Hindlimb muscle (tissue), 1 donor: ENCODE measurements at places on chromosomes 3 and 15.

DNA sequence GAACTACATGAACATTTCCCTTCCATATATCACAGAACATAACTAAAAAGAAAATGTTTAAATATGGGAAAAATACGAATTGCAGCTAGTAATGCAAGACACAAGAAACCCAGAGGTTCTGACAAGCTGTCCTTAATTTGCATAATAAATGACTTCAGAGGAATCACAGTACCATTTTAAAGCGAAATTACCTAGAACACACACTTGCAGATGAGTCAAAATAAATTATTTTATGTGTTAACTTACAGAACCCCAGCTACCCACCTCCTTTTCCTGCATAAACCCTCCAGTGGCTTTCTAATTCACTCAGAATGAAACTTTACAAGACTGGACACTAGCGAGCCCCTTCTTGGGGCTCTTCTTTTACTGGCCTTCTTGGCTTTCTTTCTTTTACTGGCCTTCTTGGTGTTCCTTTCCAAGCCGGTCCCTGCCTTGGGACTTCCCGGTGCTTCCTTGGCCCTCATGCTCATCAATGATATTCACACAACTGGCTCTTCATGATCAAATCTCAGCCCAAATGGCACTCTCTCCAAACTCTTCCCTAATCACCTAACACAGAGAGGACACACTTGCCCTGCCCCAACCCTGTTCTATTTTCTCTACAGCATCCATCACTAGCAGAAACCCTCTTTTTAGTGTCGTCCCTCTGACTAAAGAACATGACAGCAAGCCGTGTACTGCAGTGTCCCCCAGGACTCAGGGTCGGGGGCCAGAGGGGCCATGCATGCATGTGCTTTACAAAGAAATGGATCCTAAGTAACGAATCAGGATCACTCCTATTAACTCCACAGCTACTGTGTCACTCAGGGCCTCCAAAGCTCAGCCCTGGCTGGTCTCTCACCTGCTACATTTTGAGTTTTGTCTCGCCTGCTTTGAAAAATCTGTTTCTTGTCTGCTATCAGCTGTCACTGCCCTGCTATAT is 4.8 kb downstream of the CHSY1 start:
- DNase-seq: no peak

GRCh38 chr3:58384381-58385090 is 49.1 kb downstream of the PDHB start:
- DNase-seq: no peak

- no peak for DNase-seq
These were observed 42.2 kb downstream of the GOLGA6L10 start for GRCh38 chr15:82306791-82307713.

DNA sequence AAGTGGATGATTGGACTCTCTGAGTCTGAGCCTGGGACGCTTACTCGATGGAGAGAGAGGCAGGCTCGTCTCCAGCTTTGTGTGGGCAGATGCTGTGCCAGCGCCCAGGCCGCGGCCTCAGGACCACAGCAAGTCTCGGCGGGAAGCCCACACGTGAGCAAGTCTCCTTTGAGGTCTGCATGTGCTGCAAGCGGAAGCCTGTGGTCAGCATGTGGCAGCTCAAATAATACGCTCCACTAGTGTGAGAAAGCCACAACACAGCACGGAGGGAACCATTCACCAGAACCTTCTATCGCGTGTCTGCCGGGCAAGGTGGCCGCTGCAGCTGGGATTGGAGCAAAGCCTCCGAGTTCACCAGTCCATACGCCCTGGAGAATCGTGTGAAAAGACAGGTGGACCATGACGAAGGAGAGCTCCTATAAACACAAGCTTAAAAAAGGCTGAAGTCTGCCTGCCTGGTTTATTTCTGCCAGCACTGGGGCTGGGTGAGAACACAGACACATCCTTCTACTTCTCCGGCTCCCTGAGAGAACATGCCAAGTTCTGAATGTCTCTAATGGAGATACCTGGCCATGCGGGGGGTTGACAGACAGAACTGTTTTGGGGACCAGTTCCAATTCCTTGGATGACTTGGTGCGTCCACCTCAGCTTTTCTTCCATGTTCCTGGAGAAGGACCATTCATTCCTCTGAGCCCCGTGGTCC is 82.0 kb upstream of the LRIG1 start:
- DNase-seq: no peak

DNA sequence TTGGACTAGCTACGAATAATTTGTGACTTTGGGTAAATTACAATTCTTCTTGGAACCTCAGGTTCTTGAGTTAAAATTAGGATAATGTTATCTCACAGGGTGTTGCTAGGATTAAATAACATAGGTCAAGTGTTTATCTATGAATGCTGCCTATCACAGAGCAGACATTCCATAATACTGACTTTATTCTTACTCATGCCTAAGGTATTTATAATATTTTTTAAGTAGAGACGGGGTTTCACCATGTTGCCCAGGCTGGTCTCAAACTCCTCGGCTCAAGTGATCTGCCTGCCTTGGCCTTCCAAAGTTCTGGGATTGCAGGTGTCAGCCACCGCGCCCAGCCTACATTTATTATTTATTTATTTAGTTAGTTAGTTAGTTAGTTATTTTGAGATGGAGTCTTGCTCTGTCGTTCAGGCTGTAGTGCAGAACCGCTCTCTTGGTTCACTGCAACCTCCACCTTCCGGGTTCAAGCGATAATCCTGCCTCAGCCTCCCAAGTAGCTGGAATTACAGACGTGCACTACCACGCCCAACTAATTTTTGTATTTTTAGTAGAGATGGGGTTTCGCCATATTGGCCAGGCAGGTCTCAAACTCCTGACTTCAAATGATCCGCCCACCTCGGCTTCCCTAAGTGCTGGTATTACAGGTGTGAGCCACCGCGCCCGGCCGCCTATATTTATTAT is 741 bp upstream of the ZNF106 start:
- no peak for DNase-seq

DNA sequence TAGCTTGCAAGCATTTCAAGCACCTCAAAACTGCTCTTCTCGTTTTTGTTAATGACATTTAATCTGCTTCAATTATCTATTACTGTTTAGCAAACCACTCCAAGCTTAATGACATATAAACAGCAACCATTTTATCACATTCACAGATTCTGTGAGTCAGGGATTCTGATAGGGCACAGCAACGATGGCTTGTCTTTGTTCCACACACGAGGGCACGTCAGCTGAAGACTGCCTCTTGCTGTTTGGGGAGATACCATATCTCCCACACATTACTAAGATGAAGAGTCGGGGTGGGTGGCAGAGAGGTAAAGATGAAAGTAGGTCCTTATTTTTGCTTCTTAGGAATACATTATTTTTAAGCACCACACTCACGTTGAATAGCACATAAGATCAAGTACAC is 19.3 kb downstream of the CPOX start:
- no peak for DNase-seq

GRCh38 chr15:90838139-90838538 is 30.2 kb upstream of the FURIN start:
- no peak for DNase-seq

DNA sequence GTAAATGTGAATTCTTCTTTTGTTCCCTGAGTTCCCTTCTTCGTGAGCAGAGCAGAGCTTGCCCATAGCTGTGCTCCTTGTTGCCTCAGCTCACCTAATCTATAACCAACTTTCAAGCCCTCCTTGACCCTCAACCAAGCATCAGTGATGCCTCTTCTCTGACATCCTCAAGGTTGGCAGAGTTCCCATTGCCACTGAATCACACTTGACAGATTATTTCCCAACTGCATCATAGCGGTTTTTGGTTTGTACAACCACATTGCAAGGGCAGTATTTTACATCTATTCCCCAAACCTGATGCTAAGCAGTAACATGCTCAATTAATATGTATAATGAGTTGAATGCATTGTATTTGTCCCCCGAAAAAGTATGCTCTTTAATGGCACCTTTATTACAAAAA is 133.0 kb upstream of the SNTN start:
- DNase-seq: no peak

GRCh38 chr3:31427623-31428022 is 105.1 kb upstream of the STT3B start:
- no peak for DNase-seq

DNA sequence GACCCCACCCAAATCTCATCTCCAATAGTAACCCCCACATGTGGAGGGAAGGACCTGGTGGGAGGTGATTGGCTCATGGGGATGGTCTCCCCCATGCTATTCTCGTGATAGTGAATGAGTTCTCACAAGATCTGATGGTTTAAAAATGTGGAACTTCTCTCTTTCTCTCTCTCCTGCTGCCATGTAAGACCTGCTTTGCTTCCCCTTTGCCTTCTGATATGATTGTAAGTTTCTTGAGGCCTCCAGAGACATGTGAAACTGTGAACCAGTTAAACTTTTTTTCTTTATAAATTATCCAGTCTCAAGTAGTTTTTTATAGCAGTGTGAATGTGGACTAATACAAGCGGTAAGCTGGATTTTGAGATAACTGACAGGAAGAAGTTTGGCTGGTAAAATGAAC is 60.3 kb upstream of the MBNL1 start:
- DNase-seq: no peak

- no peak for DNase-seq
These were observed 163.4 kb upstream of the IQSEC1 start for GRCh38 chr3:13236557-13237173.

DNA sequence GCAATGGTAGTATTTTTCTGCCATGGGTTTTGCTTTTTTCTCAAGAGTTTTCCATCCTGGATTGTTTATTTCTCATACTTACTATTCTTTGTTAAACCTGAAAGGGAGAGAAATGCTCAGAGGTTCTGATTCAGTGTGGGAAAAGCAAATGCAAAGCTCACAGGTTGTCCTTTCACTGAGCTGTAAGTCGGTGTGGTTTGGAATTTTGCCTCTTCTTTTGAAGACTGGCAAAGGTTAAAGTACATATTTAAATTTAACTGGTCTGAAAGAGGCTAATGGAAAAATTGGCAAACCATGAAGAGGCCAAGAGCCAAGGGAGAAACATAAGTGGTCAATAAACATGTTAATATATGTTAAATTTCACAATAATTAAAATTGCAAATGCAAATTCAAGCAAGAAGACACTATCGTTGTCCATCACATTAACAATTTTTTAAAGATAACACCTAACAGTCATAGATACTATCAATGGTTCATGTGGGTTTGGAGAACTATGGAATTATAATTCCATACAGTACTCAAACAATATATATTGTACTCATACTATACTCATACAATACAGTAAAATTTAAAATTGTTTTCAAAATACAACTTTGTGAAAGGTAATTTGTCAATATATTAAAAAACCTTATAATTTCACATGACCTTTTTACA is 246.8 kb upstream of the STT3B start:
- no peak for DNase-seq

- no peak for DNase-seq
These were observed 8.7 kb upstream of the PSMD2 start for GRCh38 chr3:184290331-184290730.

- peak; percentile 70 for DNase-seq
These were observed 8.1 kb downstream of the SPATA12 start for GRCh38 chr3:57068437-57069089.

DNA sequence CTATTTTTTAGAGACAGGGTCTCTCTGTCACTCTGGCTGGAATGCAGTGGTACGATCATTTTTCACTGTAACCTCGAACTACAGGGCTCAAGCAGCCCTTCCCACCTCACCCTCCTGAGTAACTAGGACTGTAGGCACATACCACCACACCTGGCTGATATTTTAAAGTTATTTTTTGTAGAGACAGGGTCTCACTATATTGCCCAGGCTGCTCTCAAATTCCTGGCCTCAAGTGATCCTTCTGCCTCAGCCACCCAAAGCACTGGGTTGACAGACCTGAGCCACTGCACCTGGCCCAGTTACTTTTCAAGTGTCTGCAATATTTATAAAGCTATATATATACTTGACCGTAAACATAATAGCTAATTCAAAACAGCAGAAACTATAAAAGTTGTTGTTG is 75.0 kb downstream of the PIAS1 start:
- no peak for DNase-seq

GRCh38 chr3:40299721-40300335 is 9.7 kb upstream of the EIF1B start:
- peak; percentile 19 for DNase-seq

DNA sequence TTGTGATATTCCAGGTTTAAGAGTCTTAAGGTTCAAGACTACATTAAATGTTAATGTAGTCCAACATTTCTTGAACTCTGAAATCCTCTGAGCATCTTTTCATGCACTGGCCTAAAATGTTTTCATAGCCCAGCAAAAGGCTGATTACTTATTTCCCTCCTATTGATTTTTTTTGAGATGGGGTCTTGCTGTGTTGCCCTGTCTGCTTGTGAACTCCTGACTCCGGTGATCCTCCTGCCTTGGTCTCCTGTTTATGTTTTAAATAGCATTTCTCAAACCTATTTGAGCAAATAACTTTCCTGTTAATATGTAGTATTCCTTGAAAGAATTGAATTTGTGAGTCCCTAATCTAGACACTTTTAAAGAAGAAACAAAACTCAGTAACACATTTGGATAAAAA is 133.5 kb downstream of the IGF1R start:
- no peak for DNase-seq
